ENCODE measurements at places on chromosomes 11 and 22. TPM values are rescaled to one million over a fixed set of nuclear protein-coding genes. Genes with fewer than 3 reads are reported as not detected.
A peak's percentile ranks its signal among the peaks of the same experiment; 100 is the strongest.

Gene OR8D1
- total RNA-seq, result not detected

DNA sequence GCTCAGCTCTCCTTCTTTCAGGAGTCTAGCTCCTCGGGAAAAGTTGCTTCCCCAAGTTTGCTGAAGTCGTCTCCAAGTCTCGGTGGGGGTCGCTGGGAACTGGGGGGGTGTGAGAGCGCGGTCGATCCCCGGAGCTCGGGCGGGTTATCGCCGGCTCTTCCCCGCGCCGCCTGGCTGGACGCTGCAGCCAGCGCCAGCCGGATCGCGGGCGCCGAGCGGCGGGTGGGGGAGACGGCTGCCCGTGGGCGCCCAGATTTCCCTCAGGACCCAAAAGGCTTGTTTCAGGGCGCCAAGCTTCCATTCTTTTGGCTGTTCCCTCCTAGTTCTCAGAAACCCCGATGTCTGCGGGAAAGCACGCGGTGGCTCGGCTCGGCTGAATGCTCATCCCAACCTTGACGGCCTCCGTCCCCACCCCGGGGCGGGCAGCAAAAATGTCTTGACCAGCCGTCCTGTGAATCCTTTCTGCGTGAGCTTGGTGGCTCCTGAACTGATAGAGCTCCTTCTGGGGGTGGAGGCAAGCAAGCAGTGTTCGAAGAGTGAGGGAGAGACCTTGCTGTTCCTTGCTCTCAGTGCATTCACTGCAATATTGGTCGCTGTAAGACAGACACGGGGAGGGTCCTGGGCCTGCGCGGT lies 1.7 kb downstream of the ZBTB16 start:
- DNase-seq, result peak; percentile 49

- DNase-seq, result no peak
These were observed 1.5 kb upstream of the TOLLIP start for GRCh38 chr11:1310772-1311468.

GRCh38 chr11:112637076-112637475 lies 324.1 kb upstream of the NCAM1 start:
- DNase-seq, result peak; percentile 83

Gene PGR
- total RNA-seq, result 0.16 TPM

Gene SCGB2A2
- total RNA-seq, result not detected

Gene DKK3
- 185 TPM for total RNA-seq

DNA sequence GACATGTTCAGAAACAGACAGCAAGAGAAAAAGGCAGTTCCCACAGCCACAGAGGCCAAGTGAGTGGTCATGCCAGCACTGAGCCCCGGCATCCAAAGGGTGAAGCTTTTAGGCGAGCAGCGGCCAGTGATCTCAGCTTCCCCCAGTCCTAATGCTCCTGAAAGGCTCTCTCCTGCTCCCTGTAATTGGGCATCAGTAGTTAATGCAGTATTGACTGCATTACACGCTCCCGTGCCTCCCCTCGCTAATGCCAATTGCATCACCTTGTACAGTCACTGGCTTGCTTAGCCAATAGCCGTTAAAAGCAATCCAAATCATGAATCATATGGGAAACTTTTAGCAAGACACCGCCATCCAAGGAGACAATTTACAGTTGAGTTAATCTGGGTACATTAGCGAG lies 4.9 kb downstream of the LMO1 start:
- DNase-seq, result no peak

Gene SLCO2B1
- total RNA-seq, result 9.2 TPM

Gene PICK1
- 22.0 TPM for total RNA-seq

- no peak for DNase-seq
These were observed 281.6 kb downstream of the TBC1D22A start for GRCh38 chr22:47043835-47044721.

GRCh38 chr11:19992998-19993397 lies 167.3 kb downstream of the DBX1 start:
- DNase-seq, result no peak

DNA sequence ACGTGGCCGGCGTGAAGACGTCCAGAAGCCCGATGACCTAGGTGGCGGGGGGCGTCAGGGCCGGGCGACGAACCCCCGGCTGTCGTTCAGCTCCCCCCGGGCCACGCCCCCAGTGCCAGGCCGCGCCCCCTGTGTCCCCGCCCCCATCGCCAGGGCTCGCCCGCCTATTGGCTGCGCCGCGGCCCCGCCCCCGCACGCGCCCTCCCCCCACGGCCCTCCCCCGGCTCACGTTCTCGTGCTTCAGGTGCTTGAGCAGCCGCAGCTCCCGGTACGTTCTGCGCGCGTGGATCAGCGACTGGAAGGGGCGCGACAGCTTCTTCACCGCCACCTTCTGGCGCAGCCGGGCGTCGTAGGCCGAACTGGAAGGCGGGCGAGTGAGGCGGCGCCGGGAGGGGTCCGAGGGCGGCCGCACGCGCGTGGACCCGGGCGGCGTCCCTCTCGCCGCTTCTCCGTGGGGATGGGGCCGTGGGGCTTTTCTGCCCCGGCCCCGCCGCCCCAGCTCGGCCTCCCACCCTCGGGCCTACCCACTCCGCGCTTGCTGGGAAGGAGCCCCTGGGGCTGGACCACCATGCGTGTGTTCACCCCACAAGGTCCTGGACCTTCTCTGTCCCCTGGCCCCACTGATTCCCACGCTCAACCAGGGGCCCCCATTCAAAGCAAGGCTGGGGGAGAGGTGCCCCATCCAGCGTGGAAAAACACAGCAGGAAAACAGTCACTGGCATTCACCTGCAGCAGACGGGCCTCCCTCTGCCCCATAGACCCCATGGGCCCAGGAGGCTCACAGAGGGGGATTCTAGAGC lies 2.4 kb downstream of the MAPK11 start:
- DNase-seq, result peak; percentile 43

Gene TMEM191B
- total RNA-seq, result 0.94 TPM

Gene LARGE2
- 0.16 TPM for total RNA-seq

Gene ATG16L2
- total RNA-seq, result 4.2 TPM

DNA sequence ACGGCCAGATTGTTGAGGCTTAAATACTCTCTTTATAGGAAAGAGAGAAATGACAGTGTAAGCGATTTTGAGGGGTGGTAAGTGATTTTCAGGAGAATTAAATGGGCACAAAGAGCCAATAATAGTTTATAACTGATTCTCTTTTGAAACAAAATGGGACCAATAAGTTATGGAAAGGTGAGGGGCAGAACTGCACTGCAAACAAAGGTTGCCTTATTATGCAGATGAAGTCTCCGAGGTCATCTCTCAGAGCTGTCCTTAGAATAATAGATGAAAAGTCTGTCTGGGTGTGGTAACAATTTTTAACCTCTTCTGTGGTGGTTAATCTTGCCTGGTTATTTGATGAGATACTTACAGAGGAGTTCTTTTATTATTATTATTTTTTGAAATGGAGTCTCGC lies 14.7 kb upstream of the CRTAM start:
- DNase-seq, result no peak

DNA sequence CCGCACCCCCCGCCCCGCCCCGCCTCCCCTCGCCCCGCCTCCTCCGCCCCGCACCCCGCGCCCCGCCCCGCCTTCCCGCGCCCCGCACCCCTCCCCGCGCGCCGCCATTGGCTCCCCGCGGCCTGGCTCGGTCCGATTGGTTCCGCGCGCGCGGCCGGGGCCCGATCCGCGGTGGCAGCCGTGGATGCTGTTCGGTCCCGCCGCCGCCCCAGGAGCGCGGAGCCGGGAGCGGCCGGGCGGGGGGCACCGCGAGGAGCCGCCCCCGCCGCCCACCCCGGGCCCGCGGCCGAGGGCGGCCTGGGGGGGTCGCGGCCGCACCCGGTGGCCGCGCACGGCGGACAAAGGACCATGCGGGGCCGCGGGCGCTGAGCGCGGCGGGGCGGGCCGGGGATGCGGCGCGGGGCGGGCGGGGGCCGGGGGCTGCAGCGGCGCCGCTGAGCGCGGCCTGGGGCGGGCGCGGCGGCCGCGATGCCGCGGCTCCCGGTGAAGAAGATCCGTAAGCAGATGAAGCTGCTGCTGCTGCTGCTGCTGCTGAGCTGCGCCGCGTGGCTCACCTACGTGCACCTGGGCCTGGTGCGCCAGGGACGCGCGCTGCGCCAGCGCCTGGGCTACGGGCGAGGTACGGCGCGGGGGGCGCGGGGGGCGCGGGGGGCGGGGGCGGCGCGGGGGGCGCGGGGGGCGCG lies at the start of gene B4GALNT4:
TSS of gene B4GALNT4 (plus strand) at position 164 of the 683 bp plus-strand sequence. CDS start at position 469, 305 bp downstream.
- DNase-seq, result no peak

DNA sequence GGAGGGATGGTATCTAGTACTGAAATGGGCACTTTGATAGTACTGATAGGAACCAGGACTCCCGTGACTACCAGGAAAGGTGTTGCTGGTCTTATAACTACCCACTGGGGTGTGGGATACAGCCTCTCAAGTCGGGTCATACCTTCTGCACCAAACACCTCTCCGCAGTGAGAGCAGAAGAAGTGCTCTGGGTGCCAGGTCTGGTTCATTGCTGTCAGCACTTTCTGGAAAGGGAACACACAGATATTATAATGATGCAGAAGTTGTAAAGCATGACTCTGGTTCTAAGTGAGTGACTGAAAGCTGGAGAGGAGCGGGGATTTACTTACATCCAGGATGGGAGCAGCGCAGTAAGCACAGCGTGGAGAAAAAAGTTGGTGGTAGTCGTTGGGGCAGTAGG lies 26.0 kb downstream of the LPXN start:
- DNase-seq, result no peak

Gene NRIP3
- 17.9 TPM for total RNA-seq

- DNase-seq, result no peak
These were observed 157.1 kb downstream of the BLID start for GRCh38 chr11:121958971-121959325.

Gene OR8K3
- total RNA-seq, result not detected

- no peak for DNase-seq
These were observed 13.1 kb upstream of the RPS19BP1 start for GRCh38 chr22:39545386-39546365.

GRCh38 chr11:115222218-115222862 lies 281.9 kb downstream of the CADM1 start:
- DNase-seq, result no peak

Gene H19
- total RNA-seq, result 10.8 TPM

Gene F2
- 0.16 TPM for total RNA-seq

Gene OR2D2
- total RNA-seq, result 0.31 TPM

GRCh38 chr11:79498667-79499066 lies 57.8 kb upstream of the TENM4 start:
- DNase-seq, result no peak

DNA sequence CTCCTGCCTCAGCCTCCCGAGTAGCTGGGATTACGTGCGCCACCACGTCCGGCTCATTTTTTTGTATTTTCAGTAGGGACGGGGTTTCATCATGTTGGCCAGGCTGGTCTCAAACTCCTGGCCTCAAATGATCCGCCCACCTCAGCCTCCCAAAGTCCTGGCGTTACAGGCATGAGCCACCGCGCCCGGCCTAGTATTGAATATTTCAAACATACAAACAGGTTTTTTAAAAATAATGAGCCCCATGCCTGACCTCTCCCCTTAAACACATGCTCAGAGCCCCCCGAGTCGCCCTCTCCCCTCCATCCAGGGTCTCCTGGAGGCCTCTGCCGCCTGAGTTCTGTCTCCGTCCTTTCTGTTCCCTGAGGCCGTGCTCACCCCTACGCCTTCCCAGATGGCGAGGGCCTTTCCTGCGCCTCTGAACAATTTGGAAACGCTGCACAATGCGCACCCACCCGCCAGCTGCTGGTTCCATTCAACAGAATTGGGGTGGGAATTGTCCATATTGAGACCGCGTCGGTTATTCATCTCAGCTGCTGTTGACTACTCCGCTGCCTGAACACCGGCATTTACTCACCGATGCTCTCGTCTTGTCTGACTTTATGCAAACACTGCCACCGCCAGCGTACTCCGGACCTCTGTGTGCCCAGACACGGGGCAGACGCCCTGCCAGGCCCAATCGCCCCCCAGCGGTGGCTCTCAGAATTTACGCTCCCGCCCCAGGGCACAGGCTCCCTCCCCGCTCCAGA lies 13.6 kb upstream of the RNH1 start:
- no peak for DNase-seq

DNA sequence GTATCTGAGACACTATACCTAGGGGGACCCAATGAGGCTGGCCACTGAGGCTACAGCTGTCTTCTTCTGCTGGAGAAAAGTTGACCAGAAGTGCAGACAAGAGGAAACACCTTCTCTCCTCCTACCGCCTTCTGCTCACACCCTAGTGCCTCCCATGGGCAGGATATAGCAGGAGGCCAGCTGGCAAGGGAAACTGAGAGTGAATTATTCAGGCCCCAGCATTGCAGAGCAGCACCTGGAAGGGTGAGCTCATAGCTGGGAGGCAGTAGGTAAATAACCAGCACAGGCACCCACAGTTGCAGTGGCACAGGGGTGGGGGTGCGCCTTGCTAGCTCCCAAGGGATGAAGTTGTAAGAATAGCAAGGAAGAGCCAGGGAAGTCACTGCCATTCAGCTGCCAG lies 267.4 kb upstream of the NCAM1 start:
- no peak for DNase-seq

GRCh38 chr11:67583247-67584204 lies at the start of gene GSTP1:
TSS of gene GSTP1 (plus strand) at chr11:67583812. CDS start at chr11:67583844, 32 bp downstream.
- DNase-seq, result peak; percentile 78

DNA sequence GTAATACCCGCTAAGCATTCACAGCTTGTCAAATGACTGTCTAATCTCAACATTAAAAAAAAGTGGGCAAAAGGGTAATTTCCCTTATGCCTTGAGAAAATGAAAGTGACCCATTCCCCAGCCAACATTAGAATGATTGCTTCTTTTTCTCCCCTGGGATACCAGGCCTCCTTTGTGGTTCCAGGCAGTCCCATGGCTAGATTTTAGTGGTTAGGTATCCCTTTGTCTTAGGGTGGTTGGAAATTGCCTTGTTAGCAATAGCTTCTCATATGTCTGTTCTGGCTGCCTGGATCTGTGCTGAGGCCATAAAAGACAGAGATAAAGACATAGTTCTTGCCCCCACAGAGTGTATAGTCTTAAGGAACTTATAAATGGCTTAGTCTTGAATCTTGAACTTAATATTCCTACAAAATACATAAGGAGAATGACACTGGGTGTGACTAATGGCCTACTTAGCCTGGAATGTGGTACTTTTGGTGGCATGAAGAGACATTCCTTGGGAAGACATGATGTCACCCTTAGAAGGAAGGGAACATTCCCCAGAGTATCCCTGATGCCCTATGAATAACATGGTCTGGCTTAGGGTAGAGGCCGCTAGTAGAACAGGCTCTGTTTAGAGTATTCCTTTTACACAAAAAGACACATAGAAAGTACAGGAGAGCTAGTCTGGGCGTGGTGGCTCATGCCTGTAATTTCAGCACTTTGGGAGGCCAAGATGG lies 90.3 kb downstream of the ZBTB16 start:
- no peak for DNase-seq

Gene SLC6A5
- total RNA-seq, result not detected

DNA sequence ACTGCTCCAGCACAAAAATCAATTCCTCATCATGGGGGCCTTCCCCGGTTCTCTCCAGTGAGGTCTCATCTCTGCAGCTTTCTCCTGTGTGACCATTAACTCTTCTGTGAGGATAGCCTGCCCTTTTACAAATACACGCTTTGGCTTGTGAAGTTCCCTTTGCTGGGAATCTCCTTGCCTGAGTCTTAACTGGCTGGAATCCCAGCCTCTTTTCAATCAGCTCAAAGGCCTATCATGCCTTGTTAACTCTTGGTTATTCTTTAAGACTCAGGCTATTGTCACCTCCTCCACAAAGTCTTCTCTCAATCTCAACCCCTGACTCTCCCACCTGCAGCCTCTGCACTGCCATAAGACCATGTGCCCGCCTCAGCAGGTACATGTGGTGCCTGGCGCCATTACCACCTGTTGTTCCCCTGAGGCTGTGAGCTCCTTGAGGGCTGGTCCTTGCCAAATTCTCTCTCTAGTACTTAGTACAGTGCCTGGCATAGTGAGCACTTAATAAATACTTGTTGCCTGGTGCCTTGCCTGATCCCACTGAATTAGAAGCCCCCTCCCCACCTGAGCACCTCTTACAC lies 128.2 kb downstream of the ST3GAL4 start:
- no peak for DNase-seq
